ENCODE measurements at places on chromosomes 11 and 22.

GRCh38 chr22:44686873-44687600, 15.0 kb upstream of the PRR5 start:
- no peak for DNase-seq

DNA sequence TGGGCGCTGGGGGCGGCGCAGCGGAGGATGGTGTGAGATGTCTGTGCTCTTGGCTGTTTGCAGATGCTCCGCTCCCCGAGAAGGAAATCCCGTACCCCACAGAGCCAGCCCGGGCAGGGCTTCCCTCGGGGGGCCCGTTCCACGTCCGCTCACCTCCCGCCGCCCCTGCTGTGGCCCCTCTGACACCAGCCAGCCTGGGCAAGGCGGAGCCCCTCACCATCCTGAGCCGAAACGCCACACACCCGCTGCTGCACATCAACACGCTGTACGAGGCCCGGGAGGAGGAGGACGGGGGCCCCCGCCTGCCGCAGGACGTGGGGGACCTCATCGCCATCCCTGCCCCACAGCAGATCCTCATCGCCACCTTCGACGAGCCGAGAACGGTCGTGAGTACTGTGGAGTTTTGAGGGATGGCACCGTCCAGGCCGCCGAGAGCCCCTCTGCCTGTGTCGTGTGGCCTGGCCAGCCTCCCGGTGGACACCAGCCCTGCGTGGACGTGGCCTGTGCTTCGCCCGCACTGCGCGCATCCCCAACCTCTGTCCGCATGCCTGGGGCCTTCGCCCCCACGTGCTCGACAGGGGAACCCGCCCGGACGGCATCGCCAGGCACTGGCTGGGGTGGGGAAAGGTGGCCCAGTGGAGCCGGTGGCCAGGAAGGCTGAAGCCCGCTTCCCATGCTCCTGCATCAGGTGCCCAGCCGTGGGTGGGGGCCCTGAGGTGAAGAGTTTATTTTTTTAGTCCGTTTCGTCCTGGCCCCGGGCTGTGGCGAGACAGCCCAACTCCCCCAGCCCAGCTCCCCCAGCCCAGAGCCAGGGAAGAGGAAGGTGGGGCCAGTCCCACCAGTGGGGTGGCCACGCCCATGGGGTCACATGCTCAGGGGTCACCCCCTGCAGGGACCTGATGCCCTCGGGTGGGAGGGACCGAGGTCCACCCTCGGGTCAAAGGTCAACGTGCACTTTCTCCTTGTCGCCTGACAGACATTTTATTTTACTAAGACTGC, 6.5 kb upstream of the TRABD start:
- DNase-seq, result no peak

DNA sequence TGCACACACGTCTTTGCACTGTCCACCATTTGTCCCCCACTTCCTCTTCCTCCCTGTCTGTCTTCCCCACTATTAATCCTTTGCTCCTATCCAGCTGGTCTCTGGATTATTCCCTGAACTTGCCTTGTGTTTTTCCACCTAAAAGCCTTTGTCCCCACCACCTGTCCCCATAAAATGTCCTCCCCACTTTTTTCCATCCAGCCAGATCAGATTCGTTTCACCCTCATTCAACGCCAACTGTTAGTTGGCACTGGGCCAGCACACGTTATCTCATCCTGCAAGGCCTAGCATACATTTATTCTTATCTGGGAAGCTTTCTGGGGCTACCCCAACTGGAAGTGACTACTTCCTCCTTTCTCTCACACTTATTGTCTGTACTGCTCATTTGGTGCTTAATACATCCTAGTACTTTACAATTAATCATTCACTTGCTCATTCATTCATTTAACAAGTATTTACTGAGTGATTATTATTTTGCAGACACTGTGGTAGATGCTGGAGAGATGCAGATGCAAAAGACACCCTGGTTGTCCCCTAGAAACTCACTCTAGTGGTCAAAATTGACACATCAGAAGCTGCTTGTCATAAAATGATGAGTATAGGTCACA, 96.2 kb downstream of the RASSF10 start:
- peak; percentile 29 for DNase-seq

DNA sequence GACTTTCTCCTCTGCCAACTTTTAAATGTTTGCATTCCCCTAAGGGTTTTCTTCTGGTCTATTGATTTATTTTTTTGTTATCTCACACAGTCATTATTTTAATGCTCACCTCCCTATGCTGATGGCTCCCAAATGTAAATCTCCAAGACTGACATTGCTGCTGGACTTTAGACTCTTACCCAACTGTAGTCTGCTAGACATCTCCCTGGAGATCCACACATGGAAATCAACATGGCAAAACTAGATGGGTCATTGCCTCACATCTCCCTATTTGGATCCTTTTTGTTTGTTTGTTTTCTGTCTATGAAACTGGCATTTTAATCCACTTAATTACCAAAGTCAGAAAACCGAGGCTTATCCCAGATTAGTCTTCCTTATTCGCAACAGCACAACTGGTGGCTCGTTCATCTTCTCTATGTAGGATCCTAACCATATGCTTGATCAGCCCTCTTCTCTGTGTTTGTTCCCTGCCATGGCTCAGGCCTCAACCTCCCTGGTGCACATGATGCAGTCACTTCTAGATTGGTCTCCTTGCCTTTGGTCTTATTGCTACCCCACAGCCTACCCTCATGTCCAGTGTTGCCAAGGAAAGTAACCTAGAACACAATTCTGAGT, 37.3 kb downstream of the SC5D start:
- no peak for DNase-seq

GRCh38 chr11:109972939-109973338, 120.3 kb upstream of the ZC3H12C start:
- DNase-seq, result no peak

DNA sequence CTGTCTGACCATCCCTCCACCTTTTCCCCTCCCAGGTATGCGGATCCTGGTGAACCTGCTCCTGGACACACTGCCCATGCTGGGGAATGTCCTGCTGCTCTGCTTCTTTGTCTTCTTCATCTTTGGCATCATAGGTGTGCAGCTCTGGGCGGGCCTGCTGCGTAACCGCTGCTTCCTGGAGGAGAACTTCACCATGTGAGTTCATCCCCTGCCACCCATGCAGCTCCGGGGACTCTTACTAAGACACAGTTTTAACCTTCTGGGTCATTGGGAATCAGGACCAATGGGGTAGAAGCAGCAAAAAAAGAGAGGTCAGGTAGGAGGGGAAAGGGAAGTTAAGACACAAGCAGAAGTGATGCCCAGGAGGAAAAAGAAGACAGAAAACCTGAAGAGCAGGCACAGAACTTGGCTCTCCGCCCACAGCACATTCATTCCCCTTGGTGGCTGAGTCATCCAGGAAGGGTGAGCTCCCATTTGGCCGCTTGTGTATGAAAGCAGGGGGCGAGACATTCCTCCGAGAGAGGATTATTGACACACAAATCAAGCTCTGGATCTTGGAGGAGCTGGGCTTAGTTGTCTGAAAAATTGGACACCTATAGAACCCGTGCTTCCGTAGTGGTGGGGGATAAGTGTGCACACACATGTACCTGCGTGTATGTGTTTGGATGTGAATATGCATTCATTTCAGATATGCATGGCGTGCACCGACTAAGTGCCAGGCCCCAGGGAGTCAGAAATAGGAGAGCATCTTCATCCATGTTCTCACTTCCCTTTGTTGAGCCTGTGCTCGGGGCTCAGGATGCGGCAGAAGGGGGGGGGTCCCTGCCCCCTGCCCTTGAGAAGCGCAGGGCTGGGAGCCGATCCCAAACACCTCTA, 64.2 kb downstream of the CACNA1I start:
- no peak for DNase-seq

All from GDM1 (cell line).